Stimulated activated CD4-positive, alpha-beta T cell treated with anti-CD3 and anti-CD28 coated beads, Interleukin-15, amount 100 ng/mL, for 1 hour (primary cell): ENCODE measurements at places on chromosomes 2 and 18.

- DNase-seq, result no peak
Observed at GRCh38 chr2:165192729-165193128, 11.1 kb downstream of the SCN3A start.

DNA sequence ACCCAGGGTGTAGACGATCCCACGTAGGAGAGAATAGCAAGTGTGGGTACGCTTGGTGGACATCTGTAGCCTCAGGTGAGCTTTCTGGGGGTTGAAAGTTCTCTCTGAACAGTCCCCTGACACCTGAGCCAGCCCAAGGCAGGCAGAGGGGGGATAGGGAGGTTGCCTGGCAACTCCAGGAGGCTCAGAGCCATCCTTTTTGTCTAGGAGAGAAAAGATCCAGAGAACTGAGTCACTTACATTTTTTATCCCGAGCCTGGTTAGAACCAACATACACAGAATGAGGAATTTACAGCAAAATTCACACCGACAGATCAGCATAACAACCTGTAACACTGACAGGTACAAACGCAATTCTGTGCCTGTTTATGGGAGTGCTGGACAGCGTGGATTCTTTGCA, 113.2 kb downstream of the SH3BP4 start:
- DNase-seq, result no peak

DNA sequence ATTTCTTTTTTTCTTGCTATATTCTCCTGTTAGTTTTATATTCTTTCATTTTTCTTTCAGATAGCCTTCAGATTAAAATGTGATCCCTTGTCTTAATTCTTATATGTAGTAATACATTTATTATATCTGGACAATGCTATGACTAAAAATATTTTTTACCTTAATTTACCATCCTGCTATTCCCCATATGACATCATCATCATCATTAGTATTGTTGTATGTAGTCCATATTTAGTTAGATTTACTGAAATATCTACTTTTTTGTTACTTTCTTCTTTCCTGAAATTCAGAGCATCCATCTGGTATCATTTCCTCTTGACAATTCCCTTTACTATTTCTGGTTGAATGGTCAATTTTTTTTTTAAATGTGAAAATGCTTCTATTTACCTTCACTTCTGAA, 951.6 kb upstream of the POU3F3 start:
- DNase-seq, result no peak

DNA sequence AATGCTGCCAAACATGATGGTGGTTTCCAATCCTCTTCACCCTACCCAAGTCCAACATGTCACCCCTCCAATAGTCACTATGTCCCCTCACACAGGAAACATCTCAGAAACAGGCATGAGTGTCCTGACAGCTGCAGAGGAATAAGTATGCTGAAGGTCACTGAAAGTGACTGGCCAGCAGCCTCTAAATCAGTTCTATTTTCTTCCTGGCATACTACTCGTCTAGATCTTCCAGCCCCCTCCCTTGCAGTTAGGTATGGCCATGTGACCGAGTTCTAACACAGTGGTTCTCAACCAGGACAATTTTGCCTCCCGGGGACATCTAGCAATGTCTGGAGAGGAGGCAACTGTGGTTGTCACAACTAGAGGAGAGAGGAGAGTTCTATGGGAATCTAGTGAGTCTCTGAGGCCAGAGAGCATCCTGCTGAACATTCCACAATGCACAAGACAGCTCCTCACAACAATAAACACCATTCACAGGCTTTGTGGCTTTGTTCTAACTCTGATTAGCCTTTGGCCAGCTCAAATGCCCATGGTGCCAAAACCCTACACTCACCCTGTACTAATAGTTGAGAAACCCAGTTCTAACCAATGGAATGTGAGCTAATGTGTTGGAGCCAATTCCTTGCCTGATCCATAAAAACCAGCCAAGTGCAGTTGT, 12.6 kb upstream of the ID2 start:
- no peak for DNase-seq
